ENCODE measurements at places on chromosomes 16 and 17.

GRCh38 chr16:4883501-4883900 lies 36.2 kb downstream of the UBN1 start:
- DNase-seq: no peak

- DNase-seq: no peak
Observed at GRCh38 chr17:74920642-74921025, 2.4 kb downstream of the USH1G start.

- DNase-seq: no peak
Observed at GRCh38 chr16:69537706-69538080, 28.1 kb upstream of the NFAT5 start.

DNA sequence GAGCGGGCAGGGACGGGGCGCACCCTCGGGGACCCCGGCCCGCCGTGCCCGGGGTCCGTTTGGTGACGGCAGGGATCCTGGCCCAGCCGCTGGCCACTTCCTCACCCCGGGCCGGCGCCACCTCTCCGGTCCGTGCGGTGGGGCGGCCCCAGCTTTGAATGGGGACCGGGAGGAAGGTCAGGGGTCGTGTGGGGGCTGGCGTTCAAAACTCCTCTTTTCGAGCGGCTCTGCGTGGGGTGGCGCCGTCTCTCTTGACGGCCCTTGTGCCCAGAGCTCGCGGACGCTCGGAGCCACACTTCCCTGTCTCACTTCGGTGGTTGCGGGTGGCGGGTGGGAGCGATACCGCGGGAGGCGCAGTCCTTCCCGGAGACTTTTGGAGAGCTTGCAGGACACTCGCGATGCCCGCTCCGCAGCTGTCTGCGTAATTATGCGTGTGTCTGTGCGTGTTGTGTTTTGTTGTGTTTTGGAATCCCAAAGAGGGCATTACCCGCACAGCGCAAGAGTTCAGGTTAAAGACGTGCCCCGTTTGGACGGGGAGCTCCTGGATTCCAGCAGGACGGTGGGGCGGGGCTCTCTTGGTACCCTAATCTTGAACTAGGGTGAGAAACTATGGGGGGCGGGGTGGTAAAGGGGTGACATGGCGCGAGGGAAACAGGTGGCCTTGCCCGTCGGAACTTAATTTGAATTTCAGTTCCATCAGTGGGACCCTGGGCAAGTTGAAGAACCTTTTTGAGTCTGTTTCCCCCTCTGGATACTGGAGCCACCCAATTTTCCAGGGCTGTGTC lies 637 bp downstream of the PLCG2 start:
- no peak for DNase-seq

GRCh38 chr17:30345089-30345433 lies 11.2 kb upstream of the TMIGD1 start:
- DNase-seq: no peak

DNA sequence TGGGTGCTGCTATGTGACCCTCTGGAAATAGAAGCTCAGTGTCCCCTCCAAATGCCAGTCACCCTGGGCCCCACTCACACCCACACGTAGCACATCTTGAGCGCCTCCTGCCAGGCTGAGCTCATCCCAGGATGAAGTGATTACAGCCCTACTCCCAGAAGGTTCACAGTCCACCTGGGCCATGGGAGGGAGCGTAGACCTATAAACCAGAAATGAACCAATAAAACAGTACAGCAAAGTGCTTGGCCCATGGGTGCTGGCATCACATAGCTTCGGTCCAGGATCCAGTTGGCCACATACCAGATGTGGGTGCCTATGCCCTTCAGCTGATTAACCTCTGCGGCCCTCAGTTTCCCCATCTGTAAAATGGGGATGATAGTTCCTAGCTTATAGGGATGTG lies 2.2 kb upstream of the BICDL2 start:
- DNase-seq: no peak

GRCh38 chr16:77589071-77589765 lies 133.1 kb upstream of the NUDT7 start:
- no peak for DNase-seq

GRCh38 chr17:2416010-2416734 lies 15.3 kb upstream of the MNT start:
- DNase-seq: peak; percentile 91

DNA sequence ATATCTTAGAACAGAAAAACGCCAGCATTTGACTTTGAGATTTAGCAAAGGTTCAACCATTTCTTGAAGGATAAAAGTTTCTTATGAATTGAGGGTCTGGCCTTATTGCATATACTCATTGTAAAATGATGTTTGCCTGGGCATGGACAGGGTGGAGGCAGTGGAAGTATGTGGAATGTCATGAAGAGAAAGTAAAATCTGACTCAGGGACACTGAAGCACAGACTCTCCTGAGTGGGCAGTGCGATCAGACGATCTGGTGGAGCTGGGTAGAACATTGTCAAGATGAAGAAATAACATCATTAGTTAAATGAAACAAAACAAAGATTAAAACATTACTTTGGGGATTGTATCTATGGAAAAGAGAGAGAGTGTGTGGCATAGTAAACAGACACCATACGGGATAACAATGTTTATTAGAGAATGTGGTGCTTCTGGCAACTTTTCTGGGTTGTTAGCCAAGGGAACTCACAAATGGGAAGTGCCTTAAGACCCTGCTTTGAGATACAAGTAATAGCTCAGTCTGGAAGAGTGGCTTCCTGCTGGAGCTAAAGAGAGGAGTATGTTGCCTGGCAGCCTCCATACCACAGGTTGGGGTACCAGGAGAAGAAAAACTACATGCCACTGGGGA lies 4.4 kb downstream of the MAP3K3 start:
- no peak for DNase-seq

- DNase-seq: peak; percentile 48
Observed at GRCh38 chr16:55393991-55394390, 70.0 kb downstream of the IRX6 start.

DNA sequence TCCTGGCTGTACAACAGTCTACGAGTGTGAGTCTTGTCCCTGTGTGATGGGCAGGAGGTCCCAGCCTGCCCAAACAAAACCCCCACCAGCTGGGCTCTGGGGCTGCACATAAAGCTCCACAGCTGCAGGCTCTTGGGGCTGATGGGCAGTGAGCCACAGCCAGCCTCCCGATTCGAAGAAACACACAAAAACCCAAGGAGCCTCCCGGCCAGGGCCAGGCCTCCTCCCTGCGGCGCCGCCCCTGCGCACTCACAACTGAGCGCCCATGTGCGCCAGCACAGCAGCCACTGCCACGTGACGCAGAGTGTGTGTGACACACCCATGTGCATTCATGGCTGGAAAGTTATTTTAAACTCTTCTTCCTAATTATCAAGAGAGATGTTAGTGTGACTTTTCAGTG lies 30.6 kb upstream of the FAAP100 start:
- no peak for DNase-seq

DNA sequence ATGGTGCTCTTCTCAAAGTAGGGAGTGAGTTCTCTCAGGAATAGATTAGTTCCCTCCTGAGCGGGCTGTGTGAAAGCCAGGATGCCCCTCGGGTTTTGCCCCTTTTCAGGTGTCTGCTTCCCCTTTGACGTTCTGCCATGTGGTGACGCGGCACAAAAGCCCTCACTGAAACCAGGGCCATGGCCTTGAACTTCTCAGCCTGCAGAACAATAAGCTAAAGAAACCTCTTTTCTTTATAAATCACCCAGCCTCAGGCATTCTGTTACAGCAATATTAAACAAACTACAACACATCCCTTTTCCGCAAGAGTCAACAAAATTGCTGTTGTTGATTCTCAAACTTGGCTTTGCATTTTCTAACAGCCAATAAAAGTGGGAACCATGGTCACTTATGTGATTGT lies 15.5 kb upstream of the CACNG5 start:
- no peak for DNase-seq

- DNase-seq: no peak
Observed at GRCh38 chr16:49911430-49911829, 55.5 kb upstream of the ZNF423 start.
